SK-MEL-5 (cell line): ENCODE measurements at places on chromosomes 7 and 10.

GRCh38 chr10:48511066-48511874 lies 93.6 kb downstream of the ARHGAP22 start:
- no peak for DNase-seq

GRCh38 chr7:88090671-88091070 lies 129.2 kb downstream of the SRI start:
- DNase-seq: no peak

DNA sequence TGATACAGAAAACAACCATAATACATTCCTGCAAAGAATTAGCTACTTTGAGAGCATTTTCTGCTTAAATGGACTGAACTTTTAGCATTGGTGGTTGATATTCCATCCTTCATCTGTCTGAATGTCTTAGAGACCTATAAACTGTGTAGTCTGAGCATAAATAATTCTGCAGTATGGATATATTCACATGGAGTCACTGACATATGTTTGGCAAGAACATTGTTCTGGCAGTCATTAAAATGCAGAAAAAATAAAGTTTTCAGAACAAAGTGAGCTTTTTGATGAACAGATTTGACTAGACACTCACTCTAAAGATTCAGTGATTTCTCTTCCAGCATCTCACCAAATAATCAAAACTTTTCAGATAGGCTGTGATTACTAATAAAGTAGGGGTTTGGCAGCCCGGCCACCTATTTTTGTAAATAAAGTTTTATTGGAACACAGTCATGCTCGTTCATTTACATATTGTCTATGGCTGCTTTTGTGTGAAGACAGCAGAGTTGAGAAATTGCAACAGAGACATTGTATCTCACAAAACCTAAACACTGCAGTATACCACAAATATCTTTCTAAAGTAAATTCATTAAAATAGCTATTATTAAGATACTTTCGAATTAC lies 44.1 kb upstream of the RAPGEF5 start:
- DNase-seq: no peak

- DNase-seq: no peak
These were observed 5.6 kb downstream of the HTRA1 start for GRCh38 chr10:122466951-122467381.

- no peak for DNase-seq
These were observed 202.8 kb upstream of the NOBOX start for GRCh38 chr7:144606261-144606660.

DNA sequence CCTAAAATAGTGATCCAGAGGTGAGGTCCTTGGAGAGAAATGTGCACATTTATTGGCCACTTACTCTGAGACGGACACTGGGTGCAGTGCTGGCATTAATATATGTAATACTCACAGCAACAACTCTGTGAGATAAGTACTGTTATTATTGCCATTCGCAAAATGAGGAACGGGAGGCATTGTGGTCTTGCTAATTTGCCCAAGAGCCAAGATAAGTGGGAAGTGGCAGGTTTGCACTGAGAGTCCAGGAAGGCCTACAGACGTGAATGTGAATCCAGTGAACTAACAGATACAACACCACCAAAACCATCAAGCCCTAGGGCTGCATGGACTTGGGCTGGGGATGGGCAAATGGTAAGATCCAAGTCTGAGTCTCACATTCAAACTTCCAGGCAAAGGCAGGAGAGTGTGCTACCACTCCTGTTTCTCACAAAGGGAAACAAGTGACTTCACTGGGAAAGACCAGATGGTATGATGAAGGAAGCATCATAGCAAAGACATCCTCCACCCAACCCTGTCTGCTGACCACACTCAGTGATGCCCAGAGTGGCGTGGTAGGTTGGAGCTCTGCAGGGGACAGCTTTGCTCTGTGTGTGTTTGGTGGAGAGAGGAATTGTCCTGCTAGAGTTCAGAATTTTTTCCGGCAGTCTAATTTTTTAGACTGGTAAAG lies 19.2 kb downstream of the TMEM273 start:
- no peak for DNase-seq

- DNase-seq: no peak
These were observed 27.1 kb downstream of the SKIDA1 start for GRCh38 chr10:21498377-21498776.

DNA sequence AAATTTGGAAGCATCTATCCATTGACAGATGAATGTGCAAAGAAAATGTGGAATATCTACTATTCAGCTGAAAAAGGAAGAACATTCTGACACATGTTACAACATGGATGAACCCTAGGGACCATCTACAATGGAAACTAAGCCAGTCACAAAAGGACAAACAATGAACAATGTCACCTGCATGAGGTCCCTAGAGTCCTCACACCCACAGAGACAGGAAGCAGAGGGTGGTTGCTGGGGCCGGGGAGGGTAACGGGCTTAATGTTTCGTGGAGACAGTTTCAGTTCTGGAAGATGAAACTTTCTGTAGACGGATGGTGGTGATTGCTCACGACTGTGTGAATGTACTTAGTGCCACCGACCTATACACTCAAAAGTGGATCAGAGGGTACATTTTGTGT lies 282.9 kb downstream of the ADARB2 start:
- DNase-seq: no peak

GRCh38 chr10:28120043-28120749 lies 121.3 kb upstream of the ODAD2 start:
- no peak for DNase-seq

GRCh38 chr10:118694848-118695247 lies 59.9 kb downstream of the CACUL1 start:
- DNase-seq: no peak

DNA sequence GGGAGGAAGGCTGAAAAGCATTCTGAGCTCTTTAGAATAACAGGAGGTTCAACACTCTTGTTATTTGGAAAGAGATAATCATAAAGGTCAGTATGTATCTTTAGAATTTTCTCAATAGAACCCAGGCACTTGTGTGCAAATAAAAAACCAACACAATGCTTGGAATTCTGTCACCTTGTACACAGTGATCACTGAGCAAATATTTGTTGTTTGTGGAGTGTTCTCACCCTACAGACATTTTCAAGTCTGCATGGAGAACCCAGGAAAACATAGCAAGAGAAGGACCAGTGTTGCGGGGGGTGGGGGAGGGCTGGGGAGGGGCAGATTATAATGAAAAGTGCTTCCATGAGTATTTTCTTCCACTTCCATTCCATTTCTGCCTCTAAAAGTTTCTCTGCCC lies 87.4 kb downstream of the FAM107B start:
- DNase-seq: no peak

DNA sequence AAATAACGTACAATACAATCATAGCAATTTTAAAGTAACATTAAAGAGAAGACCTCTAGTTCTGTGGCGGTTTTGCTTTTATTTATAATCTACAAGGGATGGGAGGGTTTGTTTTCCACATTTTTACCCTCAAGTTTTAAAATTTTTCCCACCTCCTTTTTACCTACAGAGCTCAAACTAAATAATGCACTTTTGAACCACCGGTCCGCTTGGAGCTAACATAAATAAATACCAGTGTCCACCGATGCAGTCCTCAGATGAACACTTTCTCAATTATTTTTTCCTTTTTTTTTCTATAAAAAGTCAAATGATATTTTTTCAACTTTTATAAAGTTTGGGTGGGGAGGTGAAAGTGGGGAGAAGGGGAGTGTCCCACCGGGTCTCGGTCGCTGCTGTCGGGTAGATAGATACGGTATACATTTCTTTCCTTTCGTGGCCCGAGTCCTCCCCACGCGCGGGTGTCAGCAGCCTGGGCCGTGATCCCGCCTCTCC lies 3.3 kb downstream of the ZNF503 start:
- DNase-seq: no peak

DNA sequence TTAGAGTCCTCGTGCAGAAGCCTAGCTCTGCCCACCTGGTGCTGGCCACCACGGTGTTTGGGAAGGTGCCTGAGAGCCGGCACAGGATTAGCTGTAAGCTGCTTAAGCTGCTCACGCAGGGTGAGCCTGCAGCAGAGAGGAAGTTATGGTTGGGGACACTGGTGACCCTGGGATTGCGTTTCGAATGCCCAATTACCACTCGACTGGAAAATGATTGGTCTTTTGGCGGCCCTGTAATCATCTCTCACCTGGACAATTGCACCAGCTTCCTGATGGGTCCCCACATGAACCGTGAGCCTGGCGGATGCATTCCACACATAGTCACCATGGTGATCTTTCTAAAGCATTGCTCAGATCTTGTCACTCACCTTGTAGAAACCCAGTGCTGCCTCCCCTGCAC lies 442.3 kb upstream of the ZMIZ1 start:
- no peak for DNase-seq

GRCh38 chr7:52197221-52197620 lies 838.2 kb upstream of the POM121L12 start:
- DNase-seq: no peak

DNA sequence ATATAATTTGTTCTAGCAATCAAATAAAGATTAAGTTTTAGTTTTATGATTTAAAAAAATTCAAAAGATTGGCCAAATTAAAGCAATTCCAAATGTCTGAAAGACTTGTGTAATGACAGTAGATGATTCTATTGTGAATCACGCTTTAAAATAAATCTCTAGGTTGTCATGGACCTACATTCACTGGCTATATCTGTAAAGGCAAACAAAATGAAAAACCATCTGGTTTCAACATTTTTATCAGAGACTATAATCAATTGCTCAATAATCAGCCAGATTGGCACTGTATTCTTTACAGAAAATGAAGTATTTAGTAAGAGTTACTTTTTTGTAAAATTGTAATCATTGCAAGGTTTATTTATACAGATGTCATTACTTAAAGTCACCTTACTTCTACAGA lies 60.7 kb downstream of the DGKB start:
- DNase-seq: no peak

DNA sequence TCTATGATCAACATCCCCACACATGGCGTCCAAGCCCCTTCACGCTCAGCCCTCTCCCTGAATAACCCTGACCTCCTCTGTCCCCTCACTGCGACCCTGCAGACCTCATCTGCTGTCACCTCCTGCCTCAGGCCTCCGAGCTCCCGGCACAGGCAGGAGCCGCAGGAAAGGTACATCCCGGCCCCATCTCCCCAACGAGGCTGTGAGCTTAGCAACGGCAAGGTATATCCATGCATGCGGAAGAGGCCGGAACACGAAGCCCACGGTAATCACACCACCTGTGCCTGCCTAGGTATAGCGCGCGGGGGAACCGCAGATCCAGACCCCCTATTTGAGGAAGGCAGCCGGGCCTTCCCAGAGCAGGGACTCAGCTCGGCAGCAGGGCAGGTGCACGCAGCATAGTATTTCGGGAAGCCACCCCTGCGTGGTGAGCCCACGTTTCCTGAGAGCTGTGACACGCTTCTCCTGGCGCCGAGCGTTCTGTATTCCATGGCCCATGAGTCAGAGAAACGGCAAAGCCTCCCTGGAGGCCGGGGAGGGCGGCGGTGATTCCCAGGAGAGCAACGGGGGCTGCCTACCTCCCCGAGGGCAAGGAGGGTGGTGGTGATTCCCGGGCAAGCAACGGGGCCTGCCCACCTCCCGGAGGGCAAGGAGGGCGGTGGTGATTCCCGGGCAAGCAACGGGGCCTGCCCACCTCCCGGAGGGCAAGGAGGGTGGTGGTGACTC lies 50.1 kb upstream of the DNAAF5 start:
- DNase-seq: no peak

- DNase-seq: peak; percentile 20
These were observed 238.9 kb upstream of the GPR26 start for GRCh38 chr10:123427165-123427786.

- DNase-seq: no peak
These were observed 97.6 kb downstream of the CCNY start for GRCh38 chr10:35433851-35434426.

DNA sequence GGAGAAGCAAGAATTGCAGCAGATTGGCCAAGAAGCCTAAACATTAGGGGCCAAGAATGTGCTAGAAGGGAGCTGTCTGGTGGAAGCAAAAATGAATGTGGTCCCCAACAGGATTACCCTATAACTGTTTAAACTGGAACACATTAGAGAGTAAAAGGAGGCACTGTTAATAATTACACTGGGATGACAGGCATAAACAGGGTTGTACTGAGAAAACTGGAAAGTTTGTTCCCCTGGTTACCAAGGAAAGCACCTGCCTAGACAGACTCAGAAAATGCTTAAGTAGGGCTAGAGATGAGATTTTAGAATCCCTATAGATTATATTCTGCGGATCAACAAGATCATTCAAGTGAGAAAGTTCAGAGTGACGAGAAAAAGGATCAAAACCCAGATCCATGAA lies 100.8 kb downstream of the CTTNBP2 start:
- DNase-seq: no peak

GRCh38 chr7:22895140-22895827 lies 72.6 kb upstream of the TOMM7 start:
- DNase-seq: no peak

- DNase-seq: no peak
These were observed 2.5 kb downstream of the FZD1 start for GRCh38 chr7:91266689-91267090.

DNA sequence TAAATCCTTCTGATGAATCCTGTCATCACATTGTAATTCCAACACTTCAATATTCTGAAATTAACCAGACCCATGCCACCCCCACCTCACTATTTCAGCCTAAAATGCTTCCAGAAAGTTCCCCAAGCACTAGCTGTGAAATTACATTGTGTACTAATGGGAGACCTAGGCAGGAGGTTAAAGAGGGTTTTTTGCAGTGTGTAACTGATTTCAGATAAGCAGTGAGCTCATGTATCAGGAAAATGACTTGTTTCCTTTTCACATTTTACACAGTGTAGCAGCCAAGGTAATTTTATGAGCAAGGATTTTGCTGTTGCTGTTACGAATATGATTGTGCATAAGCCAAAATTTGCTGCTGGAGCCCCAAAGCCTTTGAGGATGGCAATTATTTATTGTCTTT lies 129.0 kb downstream of the INHBA start:
- DNase-seq: no peak

GRCh38 chr7:19099194-19099593 lies 18.2 kb downstream of the TWIST1 start:
- DNase-seq: no peak

- no peak for DNase-seq
These were observed 158.4 kb upstream of the NRP1 start for GRCh38 chr10:33492701-33493345.

DNA sequence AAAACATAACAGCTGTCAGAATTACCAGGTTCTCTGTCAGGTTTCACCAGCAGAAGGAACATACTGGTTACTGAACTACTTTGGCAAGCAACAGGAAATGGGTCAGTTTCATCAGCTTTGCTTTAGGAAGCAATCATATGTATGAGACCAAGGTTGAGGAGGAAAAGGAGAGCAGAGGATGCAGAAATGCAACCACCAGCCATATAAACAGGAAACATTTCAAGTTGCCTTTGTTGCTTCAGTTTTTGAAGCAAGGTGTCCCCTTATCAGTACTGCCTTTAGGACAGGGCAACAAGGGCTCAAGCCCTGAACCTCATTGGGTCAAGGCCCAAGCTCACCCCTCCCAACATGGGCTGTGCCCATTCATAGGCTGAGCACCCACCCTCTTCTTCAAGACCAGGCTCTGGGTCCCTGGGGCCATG lies 10.2 kb downstream of the HIPK2 start:
- DNase-seq: no peak
